ENCODE measurements at places on chromosomes 2 and 18.

GRCh38 chr2:85523903-85524335, 15.0 kb upstream of the MAT2A start:
- no peak for DNase-seq

GRCh38 chr2:219041252-219041651, at the start of gene CFAP65:
TSS of gene CFAP65 (minus strand) at chr2:219041516. CDS start at chr2:219039048, 2,468 bp downstream.
- DNase-seq, result peak; percentile 31

DNA sequence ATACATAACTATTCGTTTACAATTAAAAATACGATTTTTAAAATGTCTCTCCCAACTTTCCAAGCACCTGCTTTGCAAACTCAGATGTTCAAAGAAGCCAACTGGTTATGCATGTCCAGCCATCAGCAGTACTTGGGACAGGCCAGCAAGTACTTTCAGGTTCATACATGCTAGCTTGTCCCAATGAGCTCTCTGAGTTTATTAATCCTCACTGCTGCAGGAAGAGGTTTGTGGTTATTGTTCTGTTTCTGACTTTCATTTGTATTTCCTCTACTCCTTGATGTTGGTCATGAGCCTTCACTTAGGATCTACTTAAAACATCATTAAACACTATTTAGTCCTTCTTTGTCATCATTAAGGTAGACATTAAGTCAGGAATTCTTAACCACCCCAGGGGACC, 374.1 kb downstream of the LRATD1 start:
- DNase-seq, result no peak

DNA sequence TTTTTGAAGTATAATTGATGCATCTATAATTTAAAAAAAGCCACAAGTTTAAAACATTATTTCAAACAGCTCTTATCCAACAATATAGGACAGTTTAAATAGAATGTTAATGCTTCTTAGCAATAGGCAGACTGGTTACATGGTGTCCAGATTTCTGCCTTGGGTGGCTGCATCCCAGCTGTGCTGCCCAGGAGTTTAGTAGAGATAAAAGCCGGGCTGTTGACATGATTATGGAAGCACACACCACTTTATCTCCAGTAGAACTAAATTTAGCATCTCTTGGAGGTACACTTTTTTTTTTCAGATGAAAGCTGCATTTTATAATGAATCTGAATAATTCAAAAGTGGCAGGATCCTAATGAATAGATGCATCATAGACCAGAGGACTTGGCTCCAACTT, 309.7 kb downstream of the PLCL1 start:
- no peak for DNase-seq

GRCh38 chr2:177665948-177666347, 273.4 kb downstream of the AGPS start:
- DNase-seq, result no peak

DNA sequence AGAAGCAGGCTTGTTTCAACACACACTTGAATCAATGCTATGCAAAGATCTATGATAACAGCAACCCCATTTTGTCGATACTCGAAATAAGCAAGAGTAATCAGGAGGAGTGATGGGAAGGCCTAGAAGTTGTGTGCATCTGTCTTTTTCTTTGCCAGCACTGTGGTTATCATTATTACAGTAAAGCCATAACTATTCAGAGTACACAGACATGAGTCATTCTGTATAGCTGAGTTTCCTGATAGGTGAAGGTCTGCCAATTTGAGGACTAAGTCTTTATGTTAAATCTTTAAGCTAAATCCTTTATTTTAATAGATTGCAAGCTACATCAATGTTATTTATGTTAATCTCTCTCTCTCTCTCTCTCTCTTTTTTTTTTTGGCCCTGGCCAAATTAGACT, 1344.4 kb upstream of the CELF4 start:
- DNase-seq, result no peak

- no peak for DNase-seq
These were observed 30.7 kb upstream of the ELAC1 start for GRCh38 chr18:50937183-50937582.

- DNase-seq, result no peak
These were observed 2.8 kb downstream of the INPP5D start for GRCh38 chr2:233062946-233063268.

DNA sequence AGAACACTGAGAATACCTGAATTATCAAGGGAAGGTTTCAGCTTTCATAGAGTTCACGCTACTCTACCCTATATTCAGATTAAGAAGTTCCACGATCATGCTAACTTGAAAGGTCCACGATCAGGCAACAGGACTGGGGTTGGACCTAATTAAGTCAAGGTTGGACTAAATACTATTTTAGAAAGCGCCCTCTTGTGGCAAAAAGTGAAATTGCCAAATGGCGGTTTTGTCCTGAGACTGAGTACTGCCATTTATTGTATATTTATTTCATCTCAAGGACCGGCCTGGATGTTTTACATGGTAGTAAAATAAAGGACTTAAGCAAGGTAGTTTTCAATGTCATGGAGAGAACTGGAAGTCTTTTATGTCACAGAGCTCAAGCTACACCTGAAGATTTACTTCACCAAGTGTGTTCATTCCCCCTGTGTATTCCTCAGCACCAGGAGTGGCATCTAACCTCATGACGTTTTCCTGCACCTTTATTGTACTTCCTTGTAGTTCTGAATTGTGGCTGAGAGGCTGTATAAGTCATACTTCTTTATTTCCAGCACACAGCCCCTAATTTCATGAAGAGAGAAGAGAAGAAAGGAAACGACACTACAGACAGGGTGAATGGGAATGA, 56.8 kb downstream of the SRD5A2 start:
- peak; percentile 6 for DNase-seq

GRCh38 chr2:9095690-9096089, 92.2 kb upstream of the MBOAT2 start:
- DNase-seq, result no peak

- DNase-seq, result no peak
These were observed 662.2 kb downstream of the XIRP2 start for GRCh38 chr2:167550448-167550847.

DNA sequence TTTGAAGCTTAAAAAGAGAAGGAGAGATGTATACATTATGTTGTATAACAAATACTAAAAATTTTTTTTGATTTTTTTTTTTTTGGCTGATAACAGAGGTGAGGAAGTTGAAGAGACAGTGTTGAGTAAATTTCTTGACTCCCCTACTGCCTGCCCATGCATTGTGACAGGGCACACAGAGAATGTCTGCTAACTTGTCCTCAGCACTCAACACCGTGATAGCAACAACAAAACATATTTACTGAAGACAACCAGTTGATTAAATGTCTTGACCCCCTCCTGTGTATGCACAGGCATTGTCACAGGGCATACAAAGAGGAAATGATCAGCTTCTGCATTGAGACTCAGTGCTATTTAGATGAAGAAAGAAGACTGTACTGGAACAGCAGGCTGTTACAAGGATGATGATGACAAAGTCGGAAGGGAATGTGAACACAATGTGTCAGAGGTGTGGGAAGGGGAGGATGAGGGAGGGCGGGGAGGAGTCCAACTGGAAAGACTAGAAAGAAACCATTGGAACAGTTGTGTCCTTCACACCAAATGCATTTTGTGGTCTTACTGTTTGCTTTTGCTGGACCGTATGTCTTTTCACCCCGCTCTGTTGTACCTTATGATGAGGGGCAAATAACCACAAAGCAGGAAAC, 89.5 kb downstream of the CERS6 start:
- no peak for DNase-seq

- DNase-seq, result no peak
These were observed 35.8 kb downstream of the SH3RF3 start for GRCh38 chr2:109164739-109165221.
